ENCODE measurements at places on chromosomes 11 and 22.

GRCh38 chr11:16299884-16300782 lies 56.2 kb downstream of the SOX6 start:
- no peak for DNase-seq

GRCh38 chr11:90223248-90223585 lies 368 bp upstream of the CHORDC1 start:
- DNase-seq, result no peak

DNA sequence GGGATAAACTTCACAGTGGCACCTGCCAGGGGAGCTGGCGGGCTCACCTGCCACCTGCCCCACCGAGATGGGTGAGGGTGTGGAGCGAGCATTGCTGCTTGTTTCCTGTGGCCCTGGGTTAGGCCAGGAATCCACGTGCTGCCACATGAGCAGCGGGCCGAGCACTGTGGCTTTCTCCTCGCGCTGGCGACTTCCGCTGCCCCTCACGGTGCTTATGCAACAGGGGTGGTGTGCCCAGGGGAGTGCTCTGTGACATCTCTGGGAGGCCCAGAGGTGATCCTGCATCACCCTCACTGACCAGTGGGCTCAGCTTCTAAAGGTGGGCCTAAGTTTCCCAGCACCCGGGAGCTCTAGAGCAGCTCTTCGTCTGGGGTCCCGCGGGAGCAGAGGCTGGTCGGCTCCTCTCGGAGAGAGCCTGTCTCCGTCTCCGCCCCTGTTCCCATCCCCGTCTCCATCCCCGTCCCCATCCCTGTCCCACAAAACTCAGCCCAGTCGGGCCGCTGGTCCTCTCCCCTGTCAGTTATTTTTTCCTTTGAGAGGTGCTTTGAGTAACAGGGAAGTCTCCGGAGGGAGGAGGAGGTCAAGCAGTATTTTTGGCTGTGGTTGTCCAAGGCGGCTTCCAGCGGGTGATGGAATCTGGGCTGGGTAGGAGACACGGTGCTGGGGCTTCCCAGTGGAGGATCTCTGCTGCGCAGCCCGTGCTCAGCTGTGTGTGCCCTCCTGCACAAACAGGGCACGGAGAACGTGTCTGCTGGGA lies 42.5 kb downstream of the AP2A2 start:
- DNase-seq, result no peak

GRCh38 chr11:15258433-15259165 lies 143.9 kb downstream of the INSC start:
- DNase-seq, result peak; percentile 26

DNA sequence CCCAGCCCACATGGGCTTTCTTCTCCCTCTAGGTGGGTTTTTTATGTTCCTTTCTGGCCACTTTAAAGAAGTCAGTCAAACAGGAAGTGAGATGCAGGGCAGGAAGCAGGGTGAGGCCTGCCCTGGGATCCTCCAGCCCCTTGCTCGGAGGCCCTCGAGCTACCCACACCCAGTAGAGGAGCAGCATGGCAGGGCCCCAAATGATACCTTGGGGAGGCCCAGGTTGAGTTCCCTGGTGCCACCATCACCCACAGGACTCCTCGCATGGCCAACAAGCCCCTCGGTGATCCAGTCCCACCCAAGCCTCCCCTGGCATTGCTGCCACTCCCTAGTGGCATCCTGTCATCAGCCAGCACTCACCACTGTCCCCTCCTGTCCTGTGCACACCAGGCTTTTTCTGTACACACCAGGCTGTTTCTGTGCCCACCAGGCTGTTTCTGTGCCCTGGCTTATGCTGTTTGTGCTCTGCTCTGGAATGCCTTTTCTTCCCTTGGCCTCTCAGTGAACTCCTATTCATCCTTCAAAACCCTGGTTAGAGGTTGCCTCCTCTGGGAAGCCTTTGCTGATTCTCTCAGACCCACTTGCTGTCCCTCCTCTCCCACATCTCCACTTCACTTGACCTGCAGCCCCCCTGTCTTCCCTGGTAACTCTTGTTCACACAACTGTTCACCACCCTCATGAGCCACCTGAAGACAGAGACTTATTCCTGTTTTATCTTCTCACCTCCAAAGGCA lies 3.1 kb upstream of the PTGDR2 start:
- no peak for DNase-seq

DNA sequence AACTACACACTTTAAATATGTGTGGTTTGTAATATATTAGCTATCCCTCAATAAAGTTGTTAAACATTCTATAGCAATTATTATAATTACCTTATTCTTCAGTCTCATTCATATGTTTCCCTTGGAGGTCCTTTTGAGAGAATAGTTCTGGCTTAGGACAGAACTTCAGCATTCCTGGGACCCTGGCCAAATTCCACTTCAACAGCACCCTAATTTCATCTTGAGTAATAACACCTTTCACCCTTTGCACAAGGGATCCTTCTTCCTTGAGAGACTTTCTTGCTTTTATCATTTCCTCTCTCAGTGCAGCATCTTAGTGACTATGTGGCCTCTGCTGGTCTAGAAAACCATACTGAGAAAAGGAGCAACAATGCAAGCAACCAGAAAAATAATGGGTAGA lies 255.9 kb downstream of the C11orf87 start:
- DNase-seq, result no peak

DNA sequence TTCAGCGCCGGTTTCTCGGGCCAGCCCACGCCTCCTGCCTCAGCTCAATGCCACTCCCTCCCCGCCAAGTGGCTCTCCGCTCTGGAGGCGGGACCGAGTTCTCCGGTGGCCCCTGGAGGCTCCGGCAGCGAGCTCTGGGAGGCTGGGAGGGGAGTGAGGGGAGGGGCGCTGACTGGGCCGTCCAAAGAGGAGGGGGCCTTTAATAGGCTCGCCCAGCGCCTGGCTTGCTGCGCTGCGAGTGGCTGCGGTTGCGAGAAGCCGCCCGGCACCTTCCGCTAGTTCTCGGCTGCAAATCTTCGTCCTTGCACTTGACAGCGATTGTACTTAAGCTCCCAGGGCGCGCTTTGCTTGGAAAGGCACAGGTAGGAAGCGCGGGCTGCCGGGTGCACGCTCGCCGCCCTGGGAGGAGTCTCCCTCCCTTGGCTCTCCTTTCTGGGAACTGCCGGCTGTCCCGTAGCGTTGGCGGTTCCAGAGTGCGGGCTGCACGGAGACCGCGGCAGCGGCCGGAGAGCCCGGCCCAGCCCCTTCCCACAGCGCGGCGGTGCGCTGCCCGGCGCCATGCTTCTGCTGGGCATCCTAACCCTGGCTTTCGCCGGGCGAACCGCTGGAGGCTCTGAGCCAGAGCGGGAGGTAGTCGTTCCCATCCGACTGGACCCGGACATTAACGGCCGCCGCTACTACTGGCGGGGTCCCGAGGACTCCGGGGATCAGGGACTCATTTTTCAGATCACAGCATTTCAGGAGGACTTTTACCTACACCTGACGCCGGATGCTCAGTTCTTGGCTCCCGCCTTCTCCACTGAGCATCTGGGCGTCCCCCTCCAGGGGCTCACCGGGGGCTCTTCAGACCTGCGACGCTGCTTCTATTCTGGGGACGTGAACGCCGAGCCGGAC lies at the start of gene ADAMTS15:
TSS of gene ADAMTS15 (plus strand) at position 230 of the 894 bp plus-strand sequence. CDS start at position 559, 329 bp downstream.
- DNase-seq, result peak; percentile 87

DNA sequence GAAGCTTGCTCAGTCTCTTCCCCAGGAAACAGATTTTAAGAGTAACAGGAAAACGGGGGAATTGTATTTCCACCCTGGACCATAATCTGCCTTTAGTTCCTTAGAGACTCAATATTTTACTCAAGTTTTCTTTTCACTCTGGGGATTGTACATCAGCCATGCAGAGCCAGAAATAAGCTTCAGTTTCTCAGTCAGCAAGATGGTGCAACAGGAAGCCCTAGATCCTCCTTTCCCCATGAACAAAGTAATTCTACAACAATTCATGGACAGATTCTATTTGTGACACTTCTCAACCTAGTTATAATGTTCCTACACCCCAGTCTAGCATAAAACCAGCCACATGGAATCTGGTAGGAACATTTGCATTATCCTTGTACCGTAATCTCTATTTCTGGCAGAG lies 24.7 kb downstream of the OR8B2 start:
- DNase-seq, result no peak

DNA sequence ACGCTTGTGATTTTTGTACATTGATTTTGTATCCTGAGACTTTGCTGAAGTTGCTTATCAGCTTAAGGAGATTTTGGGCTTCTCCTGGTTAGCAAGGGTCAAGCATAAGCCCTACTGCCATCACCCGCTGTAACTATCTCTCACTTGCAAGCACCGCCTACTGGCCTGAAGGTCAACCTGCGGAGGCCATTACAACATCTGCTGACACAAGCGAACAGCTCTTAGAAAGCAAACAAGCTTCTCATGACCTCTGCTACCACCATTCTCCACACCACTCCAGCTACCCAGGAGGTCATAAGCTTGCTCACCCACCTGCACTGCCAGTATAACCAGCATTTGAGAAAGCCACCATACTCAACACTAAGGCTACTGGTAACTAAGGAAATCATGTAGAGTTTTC lies 288.4 kb upstream of the KIRREL3 start:
- DNase-seq, result no peak

- no peak for DNase-seq
These were observed 55.8 kb downstream of the CLMP start for GRCh38 chr11:123139206-123139605.

All from EL (cell line).